Naive B cell (primary cell): ENCODE measurements at places on chromosomes 1 and 21.

DNA sequence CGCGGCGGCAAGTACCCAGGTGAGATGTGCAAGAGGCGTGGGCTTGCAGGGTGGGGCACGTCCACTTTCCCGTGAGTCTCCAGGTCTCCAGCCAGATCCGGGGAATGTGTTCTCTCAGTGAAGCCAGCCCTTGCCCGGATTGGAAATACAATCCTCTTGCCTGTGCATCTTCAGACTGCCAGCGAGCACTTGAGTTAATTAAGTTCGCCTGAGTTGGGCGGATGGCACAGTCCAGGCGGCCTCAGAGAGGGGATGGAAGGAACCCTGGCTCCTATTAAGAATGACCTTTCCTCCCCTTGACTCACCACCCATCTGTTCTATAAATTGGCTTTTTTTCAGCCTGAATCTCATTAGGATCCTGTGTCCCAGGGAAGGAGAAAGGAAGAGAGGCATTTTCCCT is 33.3 kb upstream of the CNTN2 start:
- H3K4me3 ChIP-seq, result no peak overlapping the region
- no peak overlapping the region for H3K27ac ChIP-seq
- H3K27me3 ChIP-seq, result peaks cover 14% of the 10 kb centered on the region
- no peak for DNase-seq
- no peaks in the 10 kb centered on the region for H3K36me3 ChIP-seq

- DNase-seq, result no peak
- no peaks in the 10 kb centered on the region for H3K36me3 ChIP-seq
- H3K4me1 ChIP-seq, result no peaks in the 10 kb centered on the region
- H3K27ac ChIP-seq, result no peak overlapping the region
- no peaks in the 10 kb centered on the region for H3K27me3 ChIP-seq
- no peak overlapping the region for H3K4me3 ChIP-seq
Observed at GRCh38 chr1:34213956-34214355, 37.2 kb downstream of the C1orf94 start.

DNA sequence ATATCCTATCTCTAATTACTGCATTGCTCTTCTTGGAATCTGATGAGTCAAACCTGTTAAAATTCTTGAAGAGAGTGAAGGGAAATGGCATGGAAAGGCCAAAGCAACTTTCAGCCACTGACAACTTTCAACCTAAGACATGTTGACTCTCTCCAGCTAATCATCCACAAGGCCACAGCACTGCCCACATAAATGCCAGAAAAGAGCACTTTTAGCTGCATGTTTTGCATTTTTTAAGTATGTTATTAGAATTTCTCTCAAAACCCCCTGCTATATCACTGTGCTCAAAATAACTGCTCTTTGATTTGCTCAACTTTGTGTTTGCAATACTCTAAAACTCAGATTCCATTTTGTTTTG is 352.5 kb downstream of the ADGRL2 start:
- H3K4me3 ChIP-seq, result no peak overlapping the region
- H3K4me1 ChIP-seq, result no peaks in the 10 kb centered on the region
- no peaks in the 10 kb centered on the region for H3K36me3 ChIP-seq
- H3K27ac ChIP-seq, result no peak overlapping the region
- no peak for DNase-seq
- H3K27me3 ChIP-seq, result no peaks in the 10 kb centered on the region

DNA sequence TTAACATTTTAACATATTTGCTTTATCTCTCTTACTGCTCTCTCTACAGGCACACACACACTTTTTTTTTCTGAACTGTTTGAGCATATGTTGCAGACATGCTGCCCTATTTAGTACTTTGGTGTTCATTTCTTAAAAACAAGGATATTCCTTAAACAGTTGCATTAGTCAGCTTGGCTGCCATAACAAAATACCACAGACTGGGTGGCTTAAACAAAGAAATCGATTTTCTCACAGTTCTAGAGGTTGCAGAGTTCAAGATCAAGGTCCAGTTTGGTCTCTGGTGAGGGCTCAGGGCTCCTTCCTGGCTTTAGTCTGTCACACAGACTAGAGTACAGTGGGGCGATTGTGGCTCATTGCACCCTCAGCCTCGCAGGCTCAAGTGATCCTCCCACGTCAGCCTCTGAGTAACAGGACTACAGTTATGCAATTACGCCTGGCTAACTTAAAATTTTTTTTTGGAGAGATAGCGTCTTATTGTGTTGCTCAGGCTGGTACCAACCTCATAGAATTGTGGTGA is 46.7 kb downstream of the RPRD2 start:
- no peak overlapping the region for H3K4me3 ChIP-seq
- DNase-seq, result no peak

GRCh38 chr1:184755226-184756065 is 788 bp upstream of the EDEM3 start:
- H3K4me1 ChIP-seq, result peaks cover 37% of the 10 kb centered on the region
- H3K36me3 ChIP-seq, result peaks cover 4% of the 10 kb centered on the region
- DNase-seq, result no peak
- peak overlapping the region; percentile 14 for H3K27ac ChIP-seq

DNA sequence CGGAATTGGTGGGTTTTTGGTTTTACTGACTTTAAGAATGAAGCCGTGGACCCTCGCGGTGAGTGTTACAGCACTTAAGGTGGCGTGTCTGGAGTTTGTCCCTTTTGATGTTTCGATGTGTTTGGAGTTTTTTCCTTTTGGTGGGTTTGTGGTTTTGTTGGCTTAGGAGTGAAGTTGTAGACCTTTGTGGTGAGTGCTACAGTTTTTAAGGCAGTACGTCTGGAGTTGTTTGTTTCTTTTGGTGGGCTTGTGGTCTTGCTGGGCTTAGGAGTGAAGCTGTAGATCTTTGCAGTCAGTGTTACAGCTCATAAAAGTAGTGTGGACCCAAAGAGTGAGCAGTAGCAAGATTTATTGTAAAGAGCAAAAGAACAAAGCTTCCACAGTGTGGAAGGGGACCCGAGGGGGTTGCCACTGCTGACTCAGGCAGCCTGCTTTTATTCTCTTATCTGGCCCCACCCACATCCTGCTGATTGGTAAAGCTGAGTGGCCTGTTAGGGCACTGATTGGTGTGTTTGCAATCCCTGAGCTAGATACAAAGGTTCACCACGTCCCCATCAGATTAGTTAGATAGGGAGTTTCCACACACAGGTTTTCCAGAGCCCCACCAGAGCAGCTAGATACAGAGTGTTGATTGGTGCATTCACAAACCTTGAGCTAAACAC is 20.9 kb downstream of the HENMT1 start:
- no peak for DNase-seq
- H3K4me3 ChIP-seq, result no peak overlapping the region
- peaks cover 4% of the 10 kb centered on the region for H3K4me1 ChIP-seq
- peaks cover 5% of the 10 kb centered on the region for H3K36me3 ChIP-seq
- no peaks in the 10 kb centered on the region for H3K27me3 ChIP-seq
- H3K27ac ChIP-seq, result no peak overlapping the region

- H3K4me3 ChIP-seq, result no peak overlapping the region
- no peak for DNase-seq
- H3K27ac ChIP-seq, result no peak overlapping the region
- H3K36me3 ChIP-seq, result no peaks in the 10 kb centered on the region
- H3K27me3 ChIP-seq, result peaks cover 13% of the 10 kb centered on the region
Observed at GRCh38 chr1:147384804-147385203, 142.3 kb downstream of the CHD1L start.

DNA sequence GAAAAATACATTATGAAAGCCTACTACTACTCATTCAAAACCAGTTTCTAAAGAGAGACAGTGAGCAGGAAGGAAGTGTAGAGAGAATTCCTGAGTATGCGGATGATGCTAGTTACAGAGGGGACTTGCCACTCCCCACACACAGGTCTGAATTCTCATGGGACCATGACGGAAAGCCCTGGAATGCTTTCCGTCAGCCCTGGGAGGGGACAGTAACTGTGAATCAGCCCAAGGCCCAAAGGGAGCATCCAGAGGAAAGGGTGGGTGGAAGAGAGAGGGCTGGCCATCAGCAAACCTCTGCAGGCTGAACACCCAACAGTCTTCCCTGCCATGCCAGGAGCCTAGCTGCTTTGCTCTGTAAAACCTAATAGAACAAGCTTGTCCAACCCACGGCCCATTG is 36.4 kb downstream of the RCSD1 start:
- peak overlapping the region; percentile 75 for H3K4me3 ChIP-seq
- no peaks in the 10 kb centered on the region for H3K27me3 ChIP-seq
- peaks cover 28% of the 10 kb centered on the region for H3K36me3 ChIP-seq
- DNase-seq, result no peak
- H3K4me1 ChIP-seq, result peaks cover 76% of the 10 kb centered on the region
- peak overlapping the region; percentile 38 for H3K27ac ChIP-seq

DNA sequence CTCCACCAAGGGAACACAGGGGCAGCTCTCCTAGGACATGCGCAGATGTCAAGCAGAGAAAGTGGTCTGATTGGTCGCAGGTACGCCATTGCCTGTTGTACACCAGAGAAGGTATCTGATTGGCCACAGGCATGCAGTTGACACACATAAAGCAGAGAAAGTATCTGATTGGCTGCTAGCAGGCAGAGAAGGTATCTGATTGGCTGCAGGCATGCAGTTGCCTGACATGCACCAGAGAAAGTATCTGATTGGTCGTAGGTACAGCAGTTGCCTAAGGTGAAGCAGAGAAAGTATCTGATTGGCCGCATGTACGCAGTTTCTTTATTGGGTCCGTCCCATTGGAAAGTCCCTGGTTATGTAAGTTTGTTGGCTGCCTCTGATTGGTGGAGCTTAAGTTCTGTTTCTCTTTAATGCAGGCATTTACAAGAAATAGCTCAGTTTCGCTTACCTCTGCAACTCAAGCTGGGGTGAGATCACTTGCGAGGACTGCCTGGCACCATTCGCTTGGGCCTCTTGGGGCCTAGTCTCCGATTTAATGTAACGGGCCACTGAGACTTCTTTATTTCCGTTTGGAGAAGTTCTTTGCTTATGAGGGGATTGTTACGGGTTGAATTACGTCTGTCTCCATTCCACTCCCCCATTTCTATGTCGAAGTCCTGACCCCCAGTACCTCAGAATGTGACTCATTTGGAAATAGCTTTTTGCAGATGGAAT is 74.2 kb downstream of the SIK1 start:
- peak; percentile 36 for DNase-seq
- no peak overlapping the region for H3K4me3 ChIP-seq
- no peaks in the 10 kb centered on the region for H3K36me3 ChIP-seq
- peak overlapping the region; percentile 72 for H3K27ac ChIP-seq

DNA sequence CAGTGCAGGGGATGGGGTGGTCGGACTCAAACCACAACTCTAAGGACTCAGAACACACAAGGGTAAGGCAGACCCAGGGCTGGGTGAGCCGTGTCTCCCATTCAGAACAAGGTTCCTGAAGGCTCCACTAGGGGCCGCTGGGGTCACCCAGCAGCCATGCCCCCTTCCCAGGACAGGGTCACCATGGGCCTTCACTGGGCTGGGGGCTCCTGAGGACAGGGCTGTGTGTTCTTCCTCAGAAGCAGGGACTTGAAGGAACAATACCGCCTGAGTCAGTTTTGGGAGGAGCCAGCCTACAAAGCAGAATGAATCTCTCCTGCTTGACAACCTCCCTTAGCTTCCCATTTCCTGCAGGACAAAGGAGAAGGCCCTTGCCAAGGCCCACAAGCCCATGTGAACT is 15.4 kb downstream of the RIMS3 start:
- peaks cover 12% of the 10 kb centered on the region for H3K4me1 ChIP-seq
- peaks cover 18% of the 10 kb centered on the region for H3K27me3 ChIP-seq
- H3K27ac ChIP-seq, result no peak overlapping the region
- no peak for DNase-seq

GRCh38 chr1:108190686-108191416 is 9.3 kb downstream of the SLC25A24 start:
- H3K36me3 ChIP-seq, result peaks cover 39% of the 10 kb centered on the region
- no peak overlapping the region for H3K4me3 ChIP-seq
- no peak for DNase-seq
- H3K27ac ChIP-seq, result peak overlapping the region; percentile 85

GRCh38 chr1:30313584-30313983 is 409.8 kb downstream of the MATN1 start:
- no peaks in the 10 kb centered on the region for H3K36me3 ChIP-seq
- DNase-seq, result no peak
- H3K4me3 ChIP-seq, result no peak overlapping the region
- peaks cover 29% of the 10 kb centered on the region for H3K27me3 ChIP-seq
- no peak overlapping the region for H3K27ac ChIP-seq

GRCh38 chr21:42521384-42521783 is 7.7 kb downstream of the SLC37A1 start:
- peak overlapping the region; percentile 77 for H3K27ac ChIP-seq
- peaks cover 72% of the 10 kb centered on the region for H3K4me1 ChIP-seq
- H3K36me3 ChIP-seq, result peaks cover 25% of the 10 kb centered on the region

GRCh38 chr1:155466617-155466972 is 96.0 kb downstream of the ASH1L start:
- H3K4me1 ChIP-seq, result peaks cover 13% of the 10 kb centered on the region
- no peaks in the 10 kb centered on the region for H3K27me3 ChIP-seq
- H3K27ac ChIP-seq, result peak overlapping the region; percentile 78
- no peak overlapping the region for H3K4me3 ChIP-seq

DNA sequence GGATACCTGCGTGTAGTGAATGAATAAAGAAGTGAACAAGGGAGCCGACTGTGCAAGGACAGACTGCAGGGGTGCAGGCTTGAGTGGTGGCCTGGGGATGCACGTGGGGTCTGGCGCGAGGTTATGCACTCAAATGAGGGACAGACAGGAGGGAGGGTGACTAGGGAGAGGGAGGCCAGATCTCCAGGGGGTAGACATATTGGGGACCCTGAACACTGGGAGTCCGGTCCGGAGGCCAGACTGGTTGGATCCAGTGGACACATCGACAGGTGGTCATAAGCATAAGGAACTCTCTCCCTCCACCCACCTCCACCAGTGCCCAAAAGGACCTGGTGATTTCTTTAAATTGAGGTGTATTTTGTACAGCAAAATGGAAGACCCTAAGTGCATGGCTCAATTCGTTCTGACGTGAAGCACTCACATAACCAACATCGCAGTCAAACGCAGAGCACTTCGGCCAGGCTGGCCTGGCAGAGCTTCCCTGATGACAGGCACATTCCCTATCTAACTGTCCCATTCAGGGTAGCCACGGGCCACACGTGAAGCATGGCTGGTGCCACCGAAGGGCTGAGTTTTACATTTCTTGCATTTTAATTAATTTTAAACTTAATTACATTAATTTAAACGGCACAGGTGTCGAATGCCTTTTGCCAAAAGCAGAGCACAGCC is 14.0 kb downstream of the WNT3A start:
- H3K4me1 ChIP-seq, result no peaks in the 10 kb centered on the region
- H3K27me3 ChIP-seq, result peaks cover 5% of the 10 kb centered on the region
- H3K4me3 ChIP-seq, result no peak overlapping the region
- no peak for DNase-seq
- H3K27ac ChIP-seq, result no peak overlapping the region

GRCh38 chr1:31153423-31153822 is 86.3 kb downstream of the NKAIN1 start:
- peak overlapping the region; percentile 41 for H3K4me3 ChIP-seq
- H3K27me3 ChIP-seq, result no peaks in the 10 kb centered on the region
- H3K27ac ChIP-seq, result no peak overlapping the region
- no peaks in the 10 kb centered on the region for H3K36me3 ChIP-seq
- peaks cover 4% of the 10 kb centered on the region for H3K4me1 ChIP-seq
- DNase-seq, result no peak

DNA sequence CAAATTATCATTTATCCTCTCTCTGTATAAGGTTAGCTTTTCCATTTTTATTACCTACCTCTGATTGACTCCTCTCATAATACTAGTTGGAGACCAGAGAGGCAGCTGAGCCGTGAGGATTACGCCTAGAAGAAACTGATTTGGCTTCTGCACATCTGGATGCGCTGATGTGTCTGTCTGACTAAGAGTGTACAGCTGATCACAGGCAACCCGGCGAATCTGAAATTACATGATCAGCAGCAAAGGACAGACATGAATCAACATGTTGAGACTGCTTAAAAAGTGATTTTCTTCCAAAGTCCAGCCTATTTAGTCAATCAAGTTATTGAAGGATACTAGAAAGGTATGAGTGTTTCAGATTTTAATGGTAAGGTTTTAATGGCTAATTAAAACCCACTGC is 81.2 kb downstream of the PCSK9 start:
- no peak overlapping the region for H3K4me3 ChIP-seq
- peaks cover 75% of the 10 kb centered on the region for H3K36me3 ChIP-seq
- H3K27me3 ChIP-seq, result no peaks in the 10 kb centered on the region
- peaks cover 6% of the 10 kb centered on the region for H3K4me1 ChIP-seq
- no peak overlapping the region for H3K27ac ChIP-seq
